ENCODE measurements at places on chromosomes 13 and 19.

DNA sequence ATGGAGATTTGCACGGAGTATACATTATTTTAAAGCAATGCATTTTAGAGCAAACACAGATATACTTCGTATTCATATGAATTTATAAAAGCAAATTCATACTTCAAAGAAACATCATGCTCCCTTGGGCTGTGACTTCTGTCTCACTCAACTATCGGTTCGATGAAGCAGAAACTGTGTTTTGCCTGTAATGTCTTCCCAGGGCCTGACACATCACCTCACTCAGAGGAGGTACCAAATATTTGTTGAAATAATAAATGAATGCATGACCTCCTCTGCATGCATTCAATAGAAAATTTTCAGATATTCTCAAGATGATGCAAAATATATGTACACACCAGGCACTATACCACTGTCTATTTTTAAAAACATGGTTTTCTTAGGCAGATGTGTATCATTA is 432.7 kb downstream of the EFNB2 start:
- no peak for DNase-seq

DNA sequence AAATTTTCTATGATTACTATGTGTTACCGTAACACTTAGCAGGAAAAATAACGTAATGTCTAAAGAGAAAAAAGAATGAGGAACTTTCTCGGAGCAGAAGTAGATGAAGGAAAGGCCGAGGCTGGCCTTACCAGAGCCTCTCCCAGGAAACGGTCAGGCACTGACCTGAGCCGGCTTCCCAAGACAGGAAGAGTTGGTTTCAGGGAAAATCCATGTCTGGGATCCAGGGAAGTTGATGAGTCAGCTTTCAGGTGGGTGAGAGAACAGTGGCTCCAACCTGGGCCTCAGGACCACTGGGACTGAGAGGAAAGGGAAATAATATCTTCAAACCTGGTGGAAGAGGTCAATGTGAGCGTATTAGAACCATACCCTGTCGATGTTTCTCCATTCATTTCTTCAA is 93.3 kb upstream of the UBL3 start:
- no peak for DNase-seq

DNA sequence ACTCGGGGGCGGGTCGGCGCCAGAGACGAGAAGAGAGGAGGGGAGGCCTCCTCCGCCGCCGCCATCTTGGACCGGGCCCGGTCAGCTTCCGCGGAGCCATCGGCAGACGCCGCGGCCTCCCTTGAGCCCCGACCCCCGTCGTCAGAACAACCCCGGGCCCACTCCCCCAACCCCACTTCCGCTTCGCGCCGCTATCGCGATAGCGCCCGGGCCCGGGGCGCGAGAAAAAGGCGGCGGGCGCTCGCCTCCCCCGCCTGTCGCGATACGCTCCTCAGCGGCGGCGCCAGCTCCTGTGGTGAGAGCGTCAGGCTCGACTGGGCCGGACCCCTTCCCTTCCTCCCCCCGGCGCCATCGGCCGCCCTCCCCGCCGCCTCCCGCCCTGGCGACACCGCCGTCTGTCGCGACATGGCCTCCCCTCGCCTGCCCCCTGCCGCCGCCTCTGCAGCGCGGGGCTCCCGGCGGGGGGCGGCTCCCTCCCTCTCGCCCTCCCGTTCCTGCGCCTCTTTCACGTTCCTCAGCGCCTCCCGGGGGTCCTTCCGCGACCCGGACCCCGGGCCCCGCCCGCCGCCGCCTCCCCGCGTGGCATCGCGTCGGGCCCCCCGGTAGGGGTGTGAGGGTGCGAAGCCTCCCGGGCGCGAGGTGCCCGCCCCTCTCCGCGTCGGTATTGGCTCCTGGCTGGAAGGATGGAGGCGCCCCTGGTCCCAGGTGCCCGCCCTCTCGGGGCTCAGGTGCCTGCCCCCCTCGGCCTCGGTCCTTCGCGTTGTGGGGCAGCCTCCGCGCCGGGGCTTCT is at the start of gene CNOT3:
Gene CNOT3, plus strand, starts transcription at position 64 of the 790 bp plus-strand sequence. CDS start 5,217 bp downstream, outside the sequence.
- DNase-seq: no peak

DNA sequence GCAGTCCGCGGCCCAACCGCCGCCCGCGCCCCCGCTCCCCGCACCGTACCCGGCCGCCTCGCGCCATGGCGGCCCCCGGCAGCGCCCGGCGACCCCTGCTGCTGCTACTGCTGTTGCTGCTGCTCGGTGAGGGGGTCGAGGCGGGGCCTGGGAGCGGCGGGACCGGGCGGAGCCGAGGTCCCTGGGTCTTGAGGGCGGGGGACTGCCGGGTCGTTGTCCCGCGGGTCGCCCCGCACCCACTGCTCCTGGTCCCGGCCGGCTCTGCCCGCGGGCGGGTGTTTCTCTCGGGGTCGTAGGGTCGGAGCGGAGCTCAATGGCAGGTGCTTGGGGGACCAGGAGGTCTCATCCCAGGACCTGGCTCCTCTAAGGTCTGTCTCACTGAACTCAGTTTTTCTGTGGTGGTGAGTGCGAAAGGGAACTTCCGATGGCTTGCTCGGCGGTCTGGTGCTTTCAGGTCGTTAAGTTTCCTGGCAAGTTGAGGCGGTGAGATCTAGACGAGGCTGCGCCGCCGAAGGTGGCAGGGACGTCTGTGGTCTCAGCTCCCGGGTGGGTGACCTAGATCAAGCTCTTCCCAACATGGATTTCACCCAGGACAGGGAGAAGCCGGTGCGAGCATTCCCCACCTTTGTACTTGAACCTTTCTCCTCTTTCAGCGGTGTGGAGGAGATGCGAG is 467 bp downstream of the LAMP1 start:
- peak; percentile 22 for DNase-seq

DNA sequence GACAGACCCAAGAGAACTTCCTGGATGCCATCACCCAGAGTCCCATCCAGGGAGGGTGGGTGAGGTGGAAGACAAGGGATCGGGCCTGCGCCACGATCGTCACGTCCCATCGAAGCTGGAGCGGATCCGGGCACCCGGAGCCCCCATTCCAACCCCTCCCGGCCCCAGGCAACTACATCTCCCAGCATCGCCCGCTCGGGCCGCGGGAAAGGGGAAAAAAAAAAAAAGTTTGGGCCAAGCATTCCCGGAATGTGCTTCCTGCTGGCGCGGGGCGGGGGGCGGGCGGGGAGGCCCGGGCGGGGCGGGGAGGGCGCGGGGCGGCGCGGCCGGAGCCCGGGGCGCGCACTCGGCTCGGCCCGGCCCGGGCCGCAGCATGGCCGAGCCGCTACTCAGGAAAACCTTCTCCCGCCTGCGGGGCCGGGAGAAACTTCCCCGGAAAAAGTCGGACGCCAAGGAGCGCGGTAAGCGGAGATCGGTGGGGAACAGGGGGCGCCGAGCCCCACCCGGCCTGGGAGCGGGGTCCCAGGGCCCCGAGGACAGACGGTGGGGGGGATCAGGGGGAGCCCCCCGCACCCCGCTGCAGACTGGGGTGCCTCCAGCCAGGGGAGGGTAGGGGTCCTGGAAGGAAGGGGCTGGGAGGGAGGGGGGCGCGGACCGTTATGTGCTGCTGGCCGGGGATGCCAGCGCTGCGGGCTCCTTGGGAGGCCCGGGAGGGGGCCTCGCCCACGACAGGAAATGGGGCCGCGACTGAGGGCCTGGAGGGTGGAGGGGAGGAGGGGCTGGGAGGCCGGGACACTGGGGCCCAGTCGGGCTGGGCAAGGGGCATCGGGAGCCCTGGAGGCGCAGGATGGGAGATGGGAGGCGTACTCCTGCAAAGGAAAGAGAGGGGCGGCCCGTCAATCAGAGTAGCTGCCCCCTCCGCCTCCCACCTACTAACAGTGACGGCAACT is at the start of gene SYDE1:
Gene SYDE1, plus strand, starts transcription at position 341 of the 950 bp plus-strand sequence. Its CDS starts 33 bp downstream, at position 374.
- DNase-seq: no peak

- DNase-seq: no peak
Measured at GRCh38 chr19:41903193-41903953, 20.4 kb downstream of the ARHGEF1 start.

DNA sequence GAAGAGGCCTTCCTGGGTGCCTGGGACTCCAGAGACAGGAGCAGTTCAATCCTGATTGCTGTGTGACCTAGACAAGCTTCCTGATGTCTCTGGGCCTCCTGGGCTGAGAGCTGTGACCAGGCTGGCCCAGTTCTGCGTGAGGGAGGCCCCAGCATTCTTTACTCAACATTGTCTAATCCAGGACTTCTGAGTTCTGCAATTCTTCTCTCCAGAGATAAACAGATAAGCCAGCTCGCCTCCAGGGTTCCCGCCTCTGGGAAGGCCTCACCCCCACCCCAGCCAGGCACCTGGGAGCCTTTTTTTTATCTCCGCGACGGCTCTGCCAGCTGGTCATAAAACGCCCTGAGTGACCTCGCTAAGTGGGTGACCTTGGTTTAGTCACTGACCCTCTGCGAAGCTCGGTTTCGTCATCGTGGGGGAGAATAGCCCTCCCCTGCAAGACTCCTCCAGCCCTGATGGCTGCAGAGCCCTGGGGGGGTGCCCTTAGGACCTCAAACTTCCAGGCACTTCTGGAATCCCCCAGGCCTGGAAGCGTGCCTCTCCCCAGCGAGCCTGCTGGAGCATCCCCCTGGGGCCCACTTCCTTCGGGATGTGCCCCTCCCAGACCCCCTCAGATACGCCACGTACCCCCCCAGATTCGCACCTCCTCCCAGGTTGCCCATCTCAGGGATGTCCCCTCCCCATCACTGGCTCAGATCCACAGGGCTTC is 1.9 kb downstream of the SULT2B1 start:
- no peak for DNase-seq

DNA sequence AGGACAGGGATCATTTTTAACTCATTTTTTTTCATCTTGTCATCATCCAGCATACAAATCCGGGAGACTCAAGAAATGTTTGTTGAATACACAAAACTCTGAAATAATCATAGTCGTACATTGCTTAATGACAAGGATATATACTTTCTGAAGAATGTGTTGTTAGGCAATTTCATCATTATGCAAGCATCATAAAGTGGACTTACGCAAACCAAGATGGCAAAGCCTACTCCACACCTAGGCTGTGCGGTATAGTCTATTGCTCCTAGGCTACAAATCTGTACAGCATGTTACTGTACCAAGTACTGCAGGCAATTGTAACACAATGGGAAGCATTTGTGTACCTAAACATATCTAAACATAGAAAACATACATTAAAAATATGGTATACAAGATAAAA is 264.1 kb downstream of the TSHZ3 start:
- no peak for DNase-seq

GRCh38 chr19:21430675-21431074 is 33.7 kb downstream of the ZNF493 start:
- no peak for DNase-seq

DNA sequence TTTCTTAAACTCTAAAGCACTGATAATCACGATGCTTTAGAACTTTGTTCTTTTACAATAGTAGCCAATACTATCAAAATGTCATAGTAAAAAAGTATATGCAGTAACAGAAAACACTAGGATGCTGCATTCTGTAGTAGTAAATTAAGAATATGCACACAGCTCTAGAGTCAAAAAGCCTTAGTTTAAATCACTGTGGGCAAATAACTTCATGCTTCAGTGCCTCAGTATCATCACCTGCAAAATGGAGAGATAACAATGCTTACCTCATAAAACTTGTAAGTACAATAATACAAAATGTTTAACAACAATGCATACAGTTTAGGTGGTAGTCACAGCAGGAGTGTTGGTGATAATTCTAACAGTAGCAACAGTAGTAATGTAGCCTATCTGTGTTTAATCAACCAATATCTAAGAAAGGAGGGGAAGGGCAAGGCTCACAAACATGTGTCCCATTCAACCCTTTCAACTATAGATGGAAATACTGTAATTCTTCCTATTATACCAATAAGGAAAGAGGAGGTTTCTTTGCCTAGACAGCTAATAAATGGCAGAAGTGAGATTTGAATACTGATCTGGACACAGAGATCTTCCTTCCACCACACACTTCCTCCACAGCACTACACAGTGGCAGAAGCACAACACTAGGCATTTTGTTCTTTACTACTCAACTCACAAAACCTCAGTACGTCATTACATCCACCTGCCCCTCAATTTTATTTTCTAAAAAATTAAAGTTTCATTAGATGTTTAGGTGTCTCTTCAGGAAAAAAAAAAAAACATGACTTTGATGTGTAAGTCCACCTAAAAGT is 4.6 kb downstream of the RBM26 start:
- DNase-seq: no peak

DNA sequence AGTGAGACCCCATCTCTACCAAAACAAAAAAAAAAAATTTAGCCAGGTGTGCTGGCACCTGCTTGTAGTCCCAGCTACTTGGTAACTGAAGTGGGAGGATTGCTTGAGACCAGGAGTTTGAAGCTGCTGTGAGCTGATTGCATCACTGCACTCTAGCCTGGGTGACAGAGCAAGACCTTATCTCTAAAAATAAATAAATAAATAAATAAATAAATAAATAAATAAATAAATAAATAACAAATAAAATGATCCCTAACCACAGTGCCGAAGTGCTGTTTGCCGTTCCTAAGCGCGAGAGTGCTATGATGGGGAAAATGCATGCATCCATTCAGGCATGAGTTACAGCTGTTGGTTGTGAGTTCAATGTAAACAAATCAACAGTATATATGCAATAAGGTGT is 27.2 kb downstream of the WDR88 start:
- no peak for DNase-seq

- no peak for DNase-seq
Measured at GRCh38 chr13:44819245-44819644, 170.0 kb downstream of the NUFIP1 start.

DNA sequence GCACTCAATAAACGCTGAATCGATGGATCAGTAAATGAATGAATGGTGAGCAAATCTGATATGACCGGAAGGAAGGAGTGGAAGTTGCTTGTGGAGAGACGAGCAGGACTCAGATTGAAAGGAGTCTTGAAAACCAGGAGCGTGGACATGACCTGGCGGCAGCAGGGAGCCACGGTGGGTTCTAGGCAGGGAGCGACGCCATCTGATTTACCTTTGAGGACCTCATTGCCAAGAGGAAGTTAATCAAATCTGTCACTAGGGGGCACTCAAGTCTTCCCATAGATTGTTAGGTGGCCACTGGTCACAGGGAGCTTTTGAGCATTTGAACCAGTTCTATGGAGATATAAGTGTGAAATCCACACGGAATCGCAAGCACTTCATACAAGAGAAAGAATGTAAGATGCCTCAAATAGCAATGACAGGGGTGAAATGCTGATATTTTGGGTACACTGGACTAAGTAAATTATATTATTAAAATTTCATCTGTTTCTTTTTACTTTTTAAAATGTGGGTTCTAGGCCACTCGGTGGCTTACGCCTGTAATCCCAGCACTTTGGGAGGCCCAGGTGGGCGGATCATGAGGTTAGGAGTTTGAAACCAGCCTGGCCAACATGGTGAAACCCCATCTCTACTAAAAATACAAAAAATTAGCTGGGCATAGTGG is 9.2 kb upstream of the FBN3 start:
- peak; percentile 13 for DNase-seq

GRCh38 chr13:105514401-105514800 is 1021.1 kb downstream of the EFNB2 start:
- no peak for DNase-seq

DNA sequence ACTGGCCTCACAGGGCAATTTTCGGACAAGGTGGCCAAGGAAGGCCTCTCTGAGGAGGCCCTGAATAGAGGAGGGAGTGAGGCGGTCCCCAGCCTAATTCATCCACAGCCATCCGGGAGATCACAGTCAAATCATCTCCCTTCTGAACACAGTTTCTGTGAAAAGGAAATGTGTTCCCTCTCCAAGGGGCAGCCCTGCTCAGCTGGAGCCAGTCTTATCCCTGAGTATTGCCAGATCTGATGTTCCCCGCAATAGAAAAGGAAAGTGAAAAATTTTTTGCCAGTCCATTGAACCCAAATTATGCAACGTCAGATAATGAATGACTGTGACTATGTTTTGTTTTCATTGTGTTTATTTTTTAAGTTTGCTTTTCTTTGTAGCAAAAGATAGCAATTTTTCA is 125.9 kb downstream of the SIPA1L3 start:
- no peak for DNase-seq

- DNase-seq: no peak
Measured at GRCh38 chr13:110158226-110158625, 148.7 kb downstream of the COL4A1 start.

- DNase-seq: no peak
Measured at GRCh38 chr19:45501730-45502014, 3.4 kb downstream of the PPM1N start.

All from stimulated activated CD4-positive, alpha-beta T cell treated with anti-CD3 and anti-CD28 coated beads, TNF-alpha, amount 100 ng/mL, for 1 hour (primary cell).